ENCODE measurements at places on chromosomes 7 and 10. TPM values are rescaled to one million over a fixed set of nuclear protein-coding genes. Genes with fewer than 3 reads are reported as not detected.

Gene STEAP2
- total RNA-seq, result 27.3 TPM

Gene APBB1IP
- total RNA-seq, result 2.1 TPM

Gene CHRM2
- 0.30 TPM for total RNA-seq

Gene RGR
- total RNA-seq, result not detected

Gene CYTH3
- 11.3 TPM for total RNA-seq

Gene CCL26
- 0.91 TPM for total RNA-seq

Gene AGR2
- 2,751 TPM for total RNA-seq

Gene ITGB8
- total RNA-seq, result 8.1 TPM

Gene STOX1
- 0.74 TPM for total RNA-seq

GRCh38 chr7:103569621-103570305, 123.8 kb upstream of the SLC26A5 start:
- H3K4me3 ChIP-seq, result no peak overlapping the region
- no peaks in the 10 kb centered on the region for H3K36me3 ChIP-seq
- H3K27me3 ChIP-seq, result no peaks in the 10 kb centered on the region

DNA sequence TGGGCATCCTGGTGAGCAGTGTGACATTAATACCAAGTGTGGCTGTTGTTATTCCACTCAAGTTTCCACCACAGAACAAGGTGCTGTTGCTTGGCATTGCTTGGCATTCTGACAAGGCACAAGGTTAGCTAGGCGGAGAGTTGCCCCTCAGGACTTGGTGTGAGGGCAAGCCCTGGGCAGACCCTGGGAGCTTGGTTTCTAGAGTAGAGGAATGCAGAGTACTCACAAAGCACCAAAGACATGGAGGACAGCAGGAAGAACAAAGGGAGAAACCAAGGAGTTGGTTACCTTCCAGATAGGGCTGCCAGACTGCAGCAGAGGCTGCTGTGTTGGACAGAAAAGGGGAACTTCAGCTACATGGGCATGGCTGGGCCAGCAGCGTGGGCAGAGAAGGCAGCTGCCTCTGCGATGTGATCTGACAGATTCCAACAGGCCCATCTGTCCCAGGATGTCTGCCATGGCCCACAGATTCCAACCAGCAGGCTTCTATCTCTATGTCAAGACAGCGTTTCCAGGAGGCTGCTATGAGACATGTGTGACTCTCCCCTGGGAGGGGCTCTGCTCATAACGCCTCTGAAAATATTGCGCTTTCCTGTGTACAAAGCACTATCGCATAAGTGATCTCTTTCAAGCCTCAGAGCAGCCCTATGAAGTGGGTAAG, 1.8 kb downstream of the GOLGA7B start:
- H3K27ac ChIP-seq, result no peak overlapping the region
- H3K4me3 ChIP-seq, result no peak overlapping the region
- H3K4me1 ChIP-seq, result no peaks in the 10 kb centered on the region
- peaks cover 4% of the 10 kb centered on the region for H3K27me3 ChIP-seq
- DNase-seq, result no peak

GRCh38 chr10:50369931-50370330, 118.6 kb upstream of the ASAH2 start:
- no peak for DNase-seq
- H3K4me1 ChIP-seq, result peaks cover 3% of the 10 kb centered on the region
- no peak overlapping the region for H3K4me3 ChIP-seq
- no peak overlapping the region for H3K27ac ChIP-seq
- H3K36me3 ChIP-seq, result no peaks in the 10 kb centered on the region
- H3K27me3 ChIP-seq, result no peaks in the 10 kb centered on the region

- no peaks in the 10 kb centered on the region for H3K4me1 ChIP-seq
- H3K4me3 ChIP-seq, result no peak overlapping the region
- no peak overlapping the region for H3K27ac ChIP-seq
- H3K36me3 ChIP-seq, result no peaks in the 10 kb centered on the region
- H3K27me3 ChIP-seq, result no peaks in the 10 kb centered on the region
Observed at GRCh38 chr7:40822861-40823260, 688.1 kb downstream of the SUGCT start.

DNA sequence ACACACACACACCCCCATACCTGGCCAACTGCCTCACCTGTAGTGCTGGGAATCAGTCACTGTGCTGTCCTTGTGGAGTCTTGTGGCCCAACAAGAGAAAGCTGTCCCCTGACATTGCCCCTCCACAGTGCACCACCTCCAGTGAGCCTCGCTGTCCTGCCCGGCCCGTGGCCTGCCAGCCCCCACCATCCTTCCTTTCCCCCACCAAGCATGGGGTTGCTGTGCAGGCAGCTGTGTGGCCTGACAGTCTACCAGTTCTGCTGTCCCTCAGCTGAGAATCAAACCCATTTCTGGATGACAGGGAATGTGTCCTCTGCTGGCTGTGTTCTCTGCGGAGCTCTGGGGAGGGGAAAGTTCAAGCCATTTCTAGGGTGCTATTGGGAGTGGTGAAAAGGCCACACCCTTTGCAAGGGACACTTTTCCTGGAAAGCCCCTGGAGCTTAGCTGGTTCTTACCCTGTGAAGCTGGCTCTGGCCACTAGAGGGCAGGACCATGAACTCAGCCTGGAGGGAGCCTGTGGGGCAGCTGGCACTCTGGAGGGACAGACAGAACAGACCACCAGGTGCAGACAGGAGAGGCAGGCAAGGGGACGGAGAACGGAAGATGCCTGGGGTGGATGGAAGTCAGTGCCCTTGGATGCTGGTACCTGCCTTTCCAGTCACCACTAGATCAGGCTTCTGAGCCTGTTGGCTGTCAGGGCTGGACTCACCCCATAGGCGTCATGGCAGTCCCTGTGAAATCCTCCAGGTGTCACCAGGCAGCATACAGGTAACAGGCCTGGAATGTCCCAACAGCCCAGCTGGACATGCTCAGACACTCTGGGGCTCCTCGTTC, 10.5 kb upstream of the MTPAP start:
- H3K27ac ChIP-seq, result no peak overlapping the region
- H3K27me3 ChIP-seq, result no peaks in the 10 kb centered on the region
- H3K4me1 ChIP-seq, result no peaks in the 10 kb centered on the region
- peak; percentile 83 for DNase-seq
- H3K36me3 ChIP-seq, result no peaks in the 10 kb centered on the region

- H3K27ac ChIP-seq, result no peak overlapping the region
- H3K4me1 ChIP-seq, result no peaks in the 10 kb centered on the region
- no peak for DNase-seq
- H3K36me3 ChIP-seq, result no peaks in the 10 kb centered on the region
Observed at GRCh38 chr10:58842860-58843376, 330.2 kb downstream of the BICC1 start.

DNA sequence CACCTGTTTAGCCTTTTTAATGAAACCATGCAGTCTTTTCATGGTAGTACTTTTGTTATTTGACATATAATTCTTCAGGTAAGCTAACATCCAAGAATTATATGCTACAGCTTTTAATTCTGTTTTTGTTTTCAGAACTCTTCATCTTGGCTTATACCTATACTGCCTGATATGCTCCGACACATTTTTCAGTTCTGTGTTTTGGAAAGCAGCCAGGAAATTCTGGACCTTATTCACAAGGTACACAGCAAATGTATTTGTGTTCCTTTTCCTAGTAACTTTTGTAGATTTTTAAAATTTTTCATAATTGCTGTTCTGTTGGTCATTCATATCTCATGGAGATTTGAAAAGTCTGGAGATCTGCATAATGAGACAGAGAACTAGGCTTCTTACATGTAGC, 56.7 kb downstream of the BTAF1 start:
- H3K27me3 ChIP-seq, result no peaks in the 10 kb centered on the region
- no peaks in the 10 kb centered on the region for H3K4me1 ChIP-seq
- H3K36me3 ChIP-seq, result peaks cover 3% of the 10 kb centered on the region
- no peak overlapping the region for H3K27ac ChIP-seq

GRCh38 chr10:22552888-22553378, 161.4 kb downstream of the PIP4K2A start:
- no peaks in the 10 kb centered on the region for H3K4me1 ChIP-seq
- H3K4me3 ChIP-seq, result no peak overlapping the region
- no peaks in the 10 kb centered on the region for H3K27me3 ChIP-seq
- no peak for DNase-seq

DNA sequence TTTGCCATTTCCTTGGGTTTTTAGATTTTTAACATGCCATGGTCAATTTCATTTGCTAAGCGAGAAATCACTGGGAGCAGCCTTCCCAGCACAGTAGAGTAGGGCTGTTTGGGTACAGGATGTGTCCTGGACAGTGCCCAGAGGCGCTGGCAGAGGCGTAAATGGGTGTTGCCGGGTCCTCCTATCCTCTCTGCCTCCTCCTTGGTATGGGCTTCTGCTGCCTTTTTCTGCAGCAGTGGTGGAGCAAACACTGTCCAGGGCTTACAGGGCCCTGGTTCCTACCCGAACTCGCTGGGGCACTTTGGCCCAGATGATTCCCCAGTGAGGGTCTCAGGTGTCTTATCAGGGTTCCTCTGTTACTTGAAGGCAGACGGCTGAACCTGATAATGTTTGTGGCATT, 298.3 kb downstream of the RPS24 start:
- no peaks in the 10 kb centered on the region for H3K4me1 ChIP-seq
- no peak overlapping the region for H3K4me3 ChIP-seq
- H3K36me3 ChIP-seq, result no peaks in the 10 kb centered on the region
- no peaks in the 10 kb centered on the region for H3K27me3 ChIP-seq

DNA sequence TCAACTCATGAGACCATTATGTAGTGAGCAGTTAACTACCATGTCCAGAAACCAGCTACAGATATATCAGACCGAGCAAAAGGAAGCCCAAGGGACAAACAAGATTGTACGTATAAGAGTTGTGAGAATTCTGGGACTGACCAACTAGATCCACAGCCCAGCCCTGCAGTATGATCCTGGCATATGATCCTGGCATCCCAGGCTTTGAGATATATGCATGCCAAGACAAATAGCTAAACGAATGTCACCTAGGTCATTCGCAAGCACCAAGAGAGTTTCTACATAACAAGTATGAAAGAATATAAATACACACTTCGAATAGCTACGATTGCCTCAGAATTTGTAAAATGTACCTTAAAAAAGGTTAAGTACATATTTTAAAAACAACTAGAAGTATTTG, 56.4 kb upstream of the PMPCB start:
- H3K36me3 ChIP-seq, result no peaks in the 10 kb centered on the region
- DNase-seq, result no peak

- H3K4me1 ChIP-seq, result no peaks in the 10 kb centered on the region
- no peak overlapping the region for H3K27ac ChIP-seq
- no peak overlapping the region for H3K4me3 ChIP-seq
- H3K27me3 ChIP-seq, result no peaks in the 10 kb centered on the region
- peak; percentile 29 for DNase-seq
Observed at GRCh38 chr10:112519133-112519761, 72.2 kb downstream of the VTI1A start.

- H3K4me3 ChIP-seq, result no peak overlapping the region
- no peaks in the 10 kb centered on the region for H3K4me1 ChIP-seq
- no peaks in the 10 kb centered on the region for H3K27me3 ChIP-seq
- H3K27ac ChIP-seq, result no peak overlapping the region
- H3K36me3 ChIP-seq, result no peaks in the 10 kb centered on the region
Observed at GRCh38 chr10:4568731-4569130, 257.3 kb upstream of the AKR1E2 start.

DNA sequence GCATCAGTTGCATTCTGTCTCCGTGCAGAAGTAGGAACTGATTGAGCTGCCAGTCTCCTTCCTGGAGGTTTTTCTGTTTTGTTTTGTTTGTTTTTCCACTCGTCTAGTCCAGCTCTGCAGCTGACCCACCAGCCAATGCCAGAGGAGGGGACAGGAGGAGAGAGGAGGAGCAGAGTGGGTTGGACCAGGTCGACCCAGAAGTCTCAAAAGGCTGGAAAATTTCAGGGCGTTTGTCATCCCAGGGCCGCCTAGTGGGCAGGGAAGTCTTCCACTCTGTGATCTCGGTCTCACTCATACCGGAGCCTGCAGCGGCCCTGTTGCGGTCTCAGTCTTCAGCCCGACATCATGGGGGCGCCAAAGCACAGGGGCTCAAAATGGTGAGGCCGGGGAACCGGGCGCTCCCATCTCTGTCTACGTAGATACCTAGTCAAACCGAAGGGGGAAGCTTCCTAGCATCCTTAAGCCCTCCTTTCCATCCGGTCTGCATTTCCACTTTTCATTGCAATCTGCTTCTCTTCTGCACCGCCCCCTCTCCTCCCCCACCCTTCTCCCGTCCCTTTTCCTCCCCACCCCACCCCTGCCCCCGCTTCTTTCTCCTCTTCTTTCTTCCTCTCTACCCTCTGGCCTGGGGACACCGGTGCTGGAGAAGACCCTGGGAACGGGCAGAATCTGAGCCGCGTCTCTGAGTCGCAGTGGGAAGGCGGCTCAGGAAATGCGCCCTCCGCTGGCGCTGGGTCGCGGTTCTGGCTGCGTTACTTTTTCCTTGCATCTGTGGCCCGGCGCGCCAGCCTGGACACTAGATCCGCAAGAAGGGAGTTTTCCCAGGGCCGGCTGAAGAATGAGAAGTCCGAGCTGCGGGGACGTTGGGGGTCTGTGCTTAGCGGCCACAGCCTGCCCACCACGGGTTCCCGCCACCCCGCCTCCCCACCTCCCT, 16.2 kb upstream of the PAX2 start:
- no peak overlapping the region for H3K4me3 ChIP-seq
- no peak overlapping the region for H3K27ac ChIP-seq
- DNase-seq, result peak; percentile 31
- H3K4me1 ChIP-seq, result peaks cover 9% of the 10 kb centered on the region

- no peak overlapping the region for H3K4me3 ChIP-seq
- no peak for DNase-seq
- H3K36me3 ChIP-seq, result peaks cover 4% of the 10 kb centered on the region
- H3K4me1 ChIP-seq, result no peaks in the 10 kb centered on the region
Observed at GRCh38 chr7:55200441-55200840, 164.7 kb upstream of the LANCL2 start.

DNA sequence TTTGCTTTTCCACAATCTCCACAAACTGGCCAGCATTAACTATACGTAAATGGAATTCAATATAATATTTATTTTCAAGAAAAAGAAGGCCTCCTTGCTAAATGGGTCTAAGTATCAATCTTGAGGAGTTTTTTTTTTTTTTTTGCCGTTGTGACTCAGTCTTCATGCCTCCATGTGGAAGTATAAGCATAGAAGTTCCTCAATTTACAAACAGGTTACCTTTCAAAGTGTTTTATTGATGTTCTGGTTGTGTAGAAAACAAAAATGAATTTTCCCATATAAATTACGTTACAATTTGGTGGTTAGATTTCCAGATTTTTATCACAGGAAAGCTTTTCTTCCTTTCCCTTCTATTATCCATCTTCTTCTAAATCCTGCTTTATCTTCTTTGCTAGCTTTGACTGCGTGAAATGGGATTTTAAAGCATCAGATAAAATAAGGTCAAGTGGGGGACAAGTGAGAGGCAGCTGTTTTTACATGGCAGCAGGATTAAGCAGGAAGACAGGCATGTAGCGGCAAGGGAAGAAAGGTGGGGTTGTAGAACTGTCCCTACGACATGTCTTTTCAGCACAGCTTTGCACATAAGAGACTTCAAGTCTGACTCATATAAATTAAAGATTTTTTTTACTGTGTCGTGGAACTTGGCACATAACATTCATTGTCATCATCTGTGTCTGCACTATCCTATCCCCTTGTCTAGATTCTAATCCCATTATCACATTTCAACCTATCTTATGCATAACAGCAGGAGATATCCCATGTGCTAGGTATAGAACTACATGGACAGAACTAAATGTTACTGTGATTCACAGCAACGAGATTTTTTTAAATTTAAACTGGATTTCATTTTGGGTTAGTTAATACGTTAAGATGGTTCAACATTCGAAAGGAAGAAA, 135.3 kb upstream of the FAM3C start:
- no peak overlapping the region for H3K27ac ChIP-seq
- no peaks in the 10 kb centered on the region for H3K4me1 ChIP-seq
- no peak overlapping the region for H3K4me3 ChIP-seq
- DNase-seq, result no peak
- no peaks in the 10 kb centered on the region for H3K27me3 ChIP-seq
- no peaks in the 10 kb centered on the region for H3K36me3 ChIP-seq
